Pulmonary artery endothelial cell (primary cell): ENCODE measurements at places on chromosomes 2 and 18. TPM values are rescaled to one million over a fixed set of nuclear protein-coding genes. Genes with fewer than 3 reads are reported as not detected.

The MYO3B gene
- under 0.01 TPM in 1 of 2 replicates, not detected in the other for total RNA-seq

The CYP27C1 gene
- total RNA-seq: not detected in 2 replicates

The CAPN14 gene
- 0.07 TPM in 1 of 2 replicates, not detected in the other for total RNA-seq

The LIMS4 gene
- 11.1 and 12.4 TPM in 2 replicates for total RNA-seq

The ONECUT2 gene
- total RNA-seq: under 0.01 and 0.04 TPM in 2 replicates

The DNAJC5G gene
- not detected in 2 replicates for total RNA-seq

The CD207 gene
- not detected in 2 replicates for total RNA-seq

The NCK2 gene
- total RNA-seq: 33.9 and 40.2 TPM in 2 replicates

The NLRC4 gene
- total RNA-seq: not detected in 2 replicates

The ASTL gene
- 0.07 TPM in 1 of 2 replicates, not detected in the other for total RNA-seq

The ACYP2 gene
- 3.2 and 5.7 TPM in 2 replicates for total RNA-seq

The LRATD1 gene
- total RNA-seq: 0.04 and 0.07 TPM in 2 replicates

The GATA6 gene
- 10.5 and 11.9 TPM in 2 replicates for total RNA-seq

The HRH4 gene
- 0.07 TPM in 1 of 2 replicates, not detected in the other for total RNA-seq

The KCNG3 gene
- total RNA-seq: 0.07 TPM in 1 of 2 replicates, not detected in the other

The SOX11 gene
- total RNA-seq: not detected in 2 replicates

The PAX8 gene
- 0.07 and 0.18 TPM in 2 replicates for total RNA-seq

The EVA1A gene
- 110 and 149 TPM in 2 replicates for total RNA-seq

The CCDC178 gene
- total RNA-seq: not detected in 2 replicates

The WDFY1 gene
- total RNA-seq: 154 and 217 TPM in 2 replicates

The RIT2 gene
- total RNA-seq: not detected in 2 replicates

The ME2 gene
- total RNA-seq: 62.6 and 68.5 TPM in 2 replicates

The CTAGE1 gene
- total RNA-seq: not detected in 2 replicates

The TNS1 gene
- 26.2 and 30.4 TPM in 2 replicates for total RNA-seq

The ICOS gene
- total RNA-seq: not detected in 2 replicates

The RDH14 gene
- 19.3 and 22.4 TPM in 2 replicates for total RNA-seq
